ENCODE measurements at places on chromosomes 1 and 21.

DNA sequence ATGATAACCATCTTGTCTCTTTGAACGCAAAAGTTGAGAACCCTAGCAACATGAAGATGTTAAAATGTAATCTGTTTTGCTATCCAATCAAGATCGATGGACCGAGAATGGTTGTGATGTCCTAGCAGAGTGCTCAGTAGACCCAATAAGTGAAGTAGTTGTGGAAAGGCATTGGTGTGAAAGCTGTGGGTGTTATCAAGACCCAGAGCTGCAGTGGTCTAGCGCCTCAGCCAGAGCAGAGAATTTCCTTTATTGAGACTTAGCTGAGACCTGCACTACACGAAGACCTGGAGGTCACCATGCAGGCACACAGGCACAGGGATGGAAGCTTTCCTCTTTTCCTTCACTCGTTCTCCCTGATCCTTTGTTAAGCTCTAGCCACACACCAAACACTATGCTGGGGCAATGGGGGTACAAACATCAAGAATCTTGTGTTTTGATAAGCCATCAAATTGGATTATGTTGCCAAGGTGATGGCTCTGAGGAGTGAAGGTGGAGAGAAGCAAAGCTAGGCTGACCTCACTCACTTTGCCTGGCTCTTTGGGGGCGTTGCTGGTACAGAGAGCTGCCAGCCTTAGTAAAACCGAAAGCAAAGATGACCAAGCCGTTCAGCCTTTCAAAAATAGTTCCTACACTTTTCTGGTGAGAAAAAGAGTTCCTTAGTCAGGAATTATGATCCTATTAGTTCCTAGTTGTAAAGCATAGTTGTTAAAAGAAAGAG, 24.1 kb downstream of the METTL13 start:
- no peak for DNase-seq

- DNase-seq, result no peak
Observed at GRCh38 chr1:94000510-94001282, 91.5 kb upstream of the GCLM start.

DNA sequence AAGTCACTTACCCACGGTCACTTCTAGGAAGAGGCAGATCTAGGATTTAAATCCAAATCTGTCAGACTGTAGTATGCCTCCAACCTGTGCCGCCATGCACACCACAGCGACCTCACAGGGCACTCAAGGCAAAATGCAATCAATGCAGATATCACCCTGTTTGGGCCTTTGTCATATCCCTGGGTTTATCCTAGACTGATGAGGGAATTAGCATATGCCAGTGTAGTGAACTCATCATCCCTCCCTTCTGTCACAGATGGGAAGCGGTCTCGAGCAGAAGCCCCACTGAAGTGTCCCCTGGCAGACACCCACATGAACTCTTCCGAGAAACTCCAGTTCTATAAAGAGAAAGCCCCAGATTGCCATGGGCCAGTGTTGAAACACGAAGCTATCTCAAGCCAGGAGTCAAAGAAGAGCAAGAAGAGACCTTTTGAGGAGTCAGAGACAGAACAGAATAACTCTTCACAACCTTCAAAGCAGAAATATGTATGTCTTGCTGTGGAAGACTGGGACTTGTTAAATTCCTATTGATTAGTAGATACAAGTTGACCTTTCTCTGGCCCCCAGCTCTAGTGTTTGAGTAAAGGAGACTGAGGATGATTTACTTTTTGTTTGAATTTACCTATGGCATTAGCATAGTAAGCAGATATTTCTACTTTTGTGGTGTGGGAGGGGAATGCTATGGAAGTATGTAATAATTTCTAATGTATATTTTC, 21.4 kb downstream of the LRRC42 start:
- DNase-seq, result no peak

DNA sequence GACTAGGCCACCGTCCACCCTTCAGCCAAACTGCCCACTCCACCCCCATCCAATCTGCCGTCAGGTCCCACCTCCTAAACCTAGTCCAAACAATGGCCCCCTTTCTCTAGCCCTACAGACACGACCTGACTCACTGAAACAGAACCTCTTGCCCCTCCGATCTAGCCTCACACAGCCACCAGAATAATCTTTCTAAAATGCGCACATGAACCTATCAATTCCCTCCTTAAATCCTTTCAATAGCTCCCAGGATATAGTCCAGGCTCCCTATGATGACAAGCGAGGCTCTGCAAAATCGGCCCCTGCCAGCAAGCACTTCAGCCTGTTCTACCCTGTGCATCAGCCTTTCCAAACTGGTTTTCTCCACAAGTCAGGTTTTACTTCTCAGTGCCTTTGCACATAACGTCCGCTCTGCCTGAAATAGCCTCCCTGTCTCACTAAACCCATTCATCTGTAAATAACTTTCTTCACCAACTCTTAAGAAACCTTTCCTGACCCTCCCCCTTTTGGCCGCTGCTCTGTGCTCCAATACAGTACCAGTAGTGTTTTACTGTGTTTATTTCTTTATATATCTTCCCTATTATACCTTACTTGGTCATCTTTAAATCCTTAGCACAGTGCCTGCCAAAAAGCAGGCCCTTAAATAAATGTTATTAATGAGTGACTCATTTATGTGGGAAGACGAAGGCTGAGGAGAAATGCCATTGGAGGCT, 9.0 kb upstream of the CDC20 start:
- no peak for DNase-seq

GRCh38 chr1:31798433-31799195, 17.2 kb downstream of the SPOCD1 start:
- no peak for DNase-seq

Data from right renal cortex interstitium (tissue), 3 donors.